ENCODE measurements at places on chromosomes 1 and 21. TPM values are rescaled to one million over a fixed set of nuclear protein-coding genes. Genes with fewer than 3 reads are reported as not detected.

Gene UTS2
- not detected for total RNA-seq

Gene TRIM45
- 23.3 TPM for total RNA-seq

Gene DSTYK
- 11.7 TPM for total RNA-seq

Gene PGD
- 294 TPM for total RNA-seq

Gene GUCA2A
- total RNA-seq = 2.9 TPM

Gene C1orf52
- total RNA-seq = 24.9 TPM

Gene C2CD4D
- total RNA-seq = 0.43 TPM

Gene SPRR2F
- 5.1 TPM for total RNA-seq

Gene HTR6
- not detected for total RNA-seq

Gene TCP10L
- total RNA-seq = 0.93 TPM
